ENCODE measurements at places on chromosomes 7 and 10.
A peak's percentile ranks its signal among the peaks of the same experiment; 100 is the strongest.

- DNase-seq, result no peak
Measured at GRCh38 chr10:48612236-48612943, 7.5 kb upstream of the ARHGAP22 start.

DNA sequence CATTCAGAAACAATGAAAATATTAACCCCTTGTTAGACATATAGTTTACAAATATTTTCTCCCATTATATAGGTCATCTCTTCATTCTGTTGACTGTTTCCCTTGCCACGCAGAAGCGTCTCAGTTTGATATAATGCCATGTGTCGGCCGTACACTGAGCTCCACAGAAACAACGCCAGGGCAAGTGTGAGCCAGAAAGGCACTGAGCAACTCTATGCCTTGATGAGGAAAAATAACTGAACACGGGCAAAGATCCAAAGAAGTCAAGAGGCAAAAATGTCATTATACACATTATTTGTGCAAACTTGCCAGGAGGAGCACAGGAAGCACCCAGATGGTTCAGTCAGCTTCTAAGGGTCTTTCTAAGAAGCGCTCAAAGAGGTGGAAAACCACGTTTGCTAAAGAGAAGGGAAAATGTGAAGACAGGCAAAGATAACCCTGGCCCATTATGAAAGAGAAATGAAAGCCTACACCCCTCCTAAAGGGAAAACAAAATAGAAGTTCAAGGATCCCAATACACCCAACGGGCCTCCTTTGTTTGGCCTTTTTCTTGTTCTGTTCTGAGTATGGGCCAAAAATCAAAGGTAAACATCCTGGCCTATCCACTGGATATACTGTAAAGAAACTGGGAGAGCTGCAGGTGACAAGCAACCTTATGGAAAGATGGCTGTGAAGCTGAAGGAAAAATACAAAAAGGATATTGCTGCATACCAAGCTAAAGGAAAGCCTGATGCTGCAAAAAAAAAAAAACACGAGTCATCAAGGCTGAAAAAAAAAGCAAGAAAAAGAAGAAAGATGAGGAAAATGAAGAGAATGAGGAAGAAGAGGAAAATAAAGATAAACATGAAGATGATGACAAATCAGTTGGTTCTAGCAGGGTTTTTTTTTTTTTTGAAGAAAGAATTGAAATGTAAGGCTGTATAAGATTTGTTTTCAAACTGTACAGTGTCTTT, 15.5 kb downstream of the ARHGAP12 start:
- no peak for DNase-seq

DNA sequence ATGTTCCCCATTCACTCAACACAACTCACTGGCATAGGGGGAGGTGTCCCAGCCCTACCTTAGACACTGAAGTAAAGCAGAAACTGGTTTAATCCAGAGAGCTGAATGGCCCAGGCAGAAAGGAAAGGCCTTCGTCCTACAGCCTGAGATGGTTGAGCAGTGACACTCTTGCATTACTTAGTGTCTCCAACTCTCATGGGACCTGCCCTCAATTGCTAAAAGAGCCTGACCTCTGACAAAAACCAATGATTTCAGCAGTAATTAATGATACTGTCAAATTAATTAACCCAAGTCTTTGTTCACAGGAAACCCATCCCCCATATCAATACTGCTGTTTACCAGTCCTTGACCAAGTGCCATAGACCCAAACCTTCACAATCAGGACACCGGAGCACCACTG, 48.6 kb downstream of the ICA1 start:
- DNase-seq, result no peak

- DNase-seq, result no peak
Measured at GRCh38 chr10:97597778-97598177, 8.3 kb downstream of the C10orf62 start.

GRCh38 chr10:29499993-29500537, 134.7 kb downstream of the SVIL start:
- DNase-seq, result no peak

GRCh38 chr7:27944643-27945042, 204.7 kb downstream of the TAX1BP1 start:
- no peak for DNase-seq

- no peak for DNase-seq
Measured at GRCh38 chr7:40223451-40224127, 88.8 kb downstream of the SUGCT start.

- DNase-seq, result no peak
Measured at GRCh38 chr7:16421333-16422102, at the start of gene CRPPA. TSS of gene CRPPA (minus strand) at chr7:16421538. CDS start at chr7:16421322, 216 bp downstream.

DNA sequence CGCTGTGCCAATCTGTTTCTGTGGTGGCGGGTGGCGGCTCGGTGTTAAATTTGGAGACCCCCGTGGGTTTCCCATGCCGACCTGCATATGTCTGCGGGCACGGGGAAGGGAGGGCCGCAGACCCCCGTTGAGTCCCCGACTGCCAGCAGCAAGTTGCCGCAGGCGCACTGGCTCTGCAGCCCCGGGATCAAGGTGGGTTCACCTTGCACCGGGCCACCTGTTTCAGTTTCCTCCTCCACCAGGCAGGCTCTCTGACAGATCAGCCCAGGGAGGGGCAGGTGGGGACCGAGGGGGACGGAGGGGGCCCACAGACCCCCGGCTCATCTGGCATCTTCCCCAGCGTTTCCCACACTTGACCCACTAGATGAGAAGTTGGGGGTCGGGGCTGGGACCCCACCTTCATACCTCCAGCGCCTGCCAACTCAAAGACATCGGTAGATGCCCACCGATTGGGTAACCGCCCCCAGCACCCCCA, 95.9 kb downstream of the CUX1 start:
- DNase-seq, result no peak

GRCh38 chr7:145293228-145293701, 457.4 kb upstream of the TPK1 start:
- no peak for DNase-seq

- DNase-seq, result no peak
Measured at GRCh38 chr10:89873055-89873454, 171.7 kb downstream of the KIF20B start.

GRCh38 chr7:113083132-113083815, 3.4 kb downstream of the GPR85 start:
- DNase-seq, result no peak

DNA sequence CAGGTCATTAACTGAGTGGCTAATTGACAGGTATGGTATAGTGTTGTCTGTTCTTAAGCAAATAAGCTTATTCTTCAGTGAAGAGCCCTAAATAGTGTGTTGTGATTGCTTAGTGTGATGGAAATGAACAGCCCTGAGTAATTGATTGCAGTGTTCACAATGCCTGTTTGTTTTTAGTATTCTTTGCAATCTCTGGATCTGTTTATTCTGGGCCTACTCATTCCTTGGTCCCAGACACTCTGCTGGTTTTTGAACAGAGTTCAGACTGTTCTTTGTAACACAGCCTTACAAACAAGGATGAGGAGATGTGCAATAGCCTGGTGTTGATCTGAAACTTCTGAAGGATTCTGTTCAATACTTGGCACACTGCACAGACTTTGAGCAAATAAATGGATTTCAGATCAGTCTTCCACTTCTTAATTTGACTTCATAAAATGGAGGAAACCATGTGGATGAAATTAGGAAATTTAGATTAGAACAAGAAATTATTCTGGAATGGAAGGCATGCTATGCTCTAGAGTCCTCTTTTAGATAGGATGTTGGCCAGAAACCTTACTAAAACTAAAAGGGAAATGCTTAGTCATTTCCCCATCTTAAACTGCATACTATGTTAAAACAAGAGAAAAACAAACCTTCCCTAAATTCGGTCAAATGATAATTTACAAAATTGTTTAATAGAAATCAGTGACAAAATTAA, 444.2 kb upstream of the SEMA3D start:
- no peak for DNase-seq

DNA sequence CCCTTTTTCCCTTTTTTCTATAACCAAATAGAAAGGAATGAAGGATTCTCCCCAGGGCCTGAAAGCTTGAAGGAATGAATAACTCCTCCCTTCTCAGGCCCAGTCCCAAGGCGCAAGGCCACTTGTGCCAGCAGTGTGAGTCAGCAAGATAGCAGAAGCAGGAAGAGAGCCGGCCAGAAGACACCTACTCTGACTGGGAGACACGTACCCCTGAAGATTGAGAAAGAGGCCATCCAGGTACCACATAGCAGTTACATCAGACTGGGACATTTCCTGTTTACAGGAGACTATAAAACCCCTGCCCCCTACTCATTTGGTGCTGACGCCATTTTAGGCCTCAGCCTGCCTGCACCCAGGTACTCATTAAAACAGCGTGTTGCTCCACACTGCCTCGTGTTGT, 65.5 kb downstream of the LRRC17 start:
- no peak for DNase-seq

DNA sequence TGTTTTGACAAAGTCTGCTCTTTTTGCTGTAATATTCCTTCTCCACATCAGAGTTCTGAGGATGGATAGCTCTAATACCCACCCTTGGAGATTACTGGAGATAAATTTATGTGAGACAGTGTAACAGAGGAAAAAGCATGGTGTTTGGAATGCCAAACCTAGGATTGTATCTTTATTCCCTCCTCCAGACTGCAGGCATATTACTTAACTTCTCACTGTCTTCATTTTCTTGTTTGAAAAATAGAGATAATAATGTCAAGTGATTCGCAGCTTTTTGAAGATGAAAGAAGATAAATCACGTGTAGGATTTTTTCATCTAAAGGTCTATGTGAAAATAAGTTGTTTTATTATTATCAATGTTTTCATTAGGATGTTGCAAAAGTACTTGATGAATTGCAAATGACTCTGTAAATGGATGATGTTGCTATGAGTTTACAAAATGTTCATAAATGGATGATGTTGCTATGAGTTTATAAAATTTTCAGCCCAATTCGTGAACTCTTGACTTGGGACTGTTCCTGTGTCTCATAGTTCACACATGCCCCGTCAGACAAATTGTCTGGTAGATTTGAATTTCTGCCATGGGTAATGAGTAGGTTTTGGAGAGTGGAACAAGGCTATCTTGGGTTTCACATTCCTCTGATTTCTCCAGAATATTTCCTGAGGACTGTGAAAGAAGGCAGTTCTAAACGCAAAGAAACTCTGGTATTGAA, 113.1 kb upstream of the IGFBP3 start:
- no peak for DNase-seq

GRCh38 chr10:72235544-72236279, 19.6 kb upstream of the ASCC1 start:
- DNase-seq, result no peak

DNA sequence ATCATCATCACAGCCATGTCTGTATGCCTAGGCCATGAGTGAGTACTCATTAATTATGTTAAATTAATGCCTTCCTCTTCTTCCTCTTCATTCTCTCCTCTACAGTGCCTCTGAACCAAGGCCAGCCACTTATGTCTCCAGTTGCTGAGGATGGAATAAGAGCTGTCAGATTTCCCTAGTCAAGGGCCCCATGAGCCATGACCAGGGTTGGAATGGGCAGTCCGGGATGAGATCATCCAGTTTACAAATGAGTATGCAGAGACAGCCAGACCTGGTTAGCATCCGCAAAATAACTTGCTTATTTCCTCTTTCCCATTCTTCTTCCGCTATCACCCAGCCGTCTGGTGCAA, 342.7 kb downstream of the GRID1 start:
- DNase-seq, result no peak

GRCh38 chr7:138358850-138359341, 101.2 kb upstream of the TRIM24 start:
- DNase-seq, result no peak

- DNase-seq, result no peak
Measured at GRCh38 chr10:24722131-24722675, 1.5 kb downstream of the ARHGAP21 start.

GRCh38 chr10:120962756-120963593, 111.8 kb downstream of the WDR11 start:
- no peak for DNase-seq

DNA sequence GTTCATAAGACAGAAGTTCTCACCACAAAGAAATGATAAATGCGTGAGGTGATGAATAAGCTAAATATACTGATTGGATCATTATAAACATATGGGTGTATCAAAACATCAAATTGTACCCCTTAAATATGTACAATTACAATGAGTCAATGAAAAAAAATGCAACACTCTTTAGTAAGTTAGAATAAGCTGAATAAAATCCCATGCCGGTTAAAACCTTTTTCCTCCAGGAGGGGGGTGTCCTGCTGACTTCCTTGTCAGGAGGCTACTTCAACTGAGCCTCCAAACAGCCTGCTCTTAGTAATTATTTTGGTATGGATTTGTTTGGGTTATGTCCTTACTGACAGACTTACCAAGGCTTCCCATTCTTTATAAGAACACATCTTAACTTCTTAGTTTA, 649.1 kb downstream of the INHBA start:
- no peak for DNase-seq

- DNase-seq, result no peak
Measured at GRCh38 chr7:47100817-47101435, 481.0 kb downstream of the TNS3 start.

DNA sequence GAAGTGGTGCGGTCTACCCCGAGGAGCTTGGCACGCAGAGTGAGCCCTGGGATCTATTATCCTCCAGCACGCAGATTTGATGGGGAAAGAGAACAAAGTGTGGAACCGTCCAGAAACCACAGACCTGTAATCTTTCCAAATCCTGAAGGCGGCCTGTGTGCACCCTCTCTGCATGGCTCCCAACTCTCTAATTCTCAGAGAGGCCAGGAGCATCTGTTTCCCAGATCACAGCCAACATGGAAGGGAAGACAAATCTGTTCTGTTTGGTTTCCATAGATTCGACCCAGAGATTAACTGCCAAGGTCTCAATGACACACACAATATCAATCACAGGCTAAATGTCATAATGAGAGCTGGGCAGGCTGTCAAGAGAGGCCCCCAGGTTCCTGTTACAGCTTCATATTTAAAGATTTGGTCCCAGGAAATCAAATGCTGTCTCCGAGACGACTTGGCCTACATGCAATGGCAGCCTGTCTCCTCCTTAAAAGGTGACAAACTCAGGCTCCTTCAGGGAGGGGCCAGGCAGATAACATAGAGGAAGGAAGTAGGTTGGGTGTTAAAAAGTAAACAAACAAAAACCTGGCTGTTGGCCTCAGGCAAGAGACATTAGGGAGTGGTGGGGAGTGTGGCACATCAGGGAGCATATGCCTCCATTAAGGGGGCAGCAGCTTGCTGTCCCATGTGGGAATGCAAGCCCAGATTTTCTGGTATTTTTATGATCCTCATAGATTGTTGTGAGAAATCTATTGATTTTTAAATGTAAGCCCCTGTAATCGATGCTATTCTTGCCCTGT, 48.8 kb upstream of the SAMD8 start:
- peak; percentile 19 for DNase-seq

- DNase-seq, result peak; percentile 46
Measured at GRCh38 chr10:9209105-9209798, 1154.8 kb downstream of the GATA3 start.

DNA sequence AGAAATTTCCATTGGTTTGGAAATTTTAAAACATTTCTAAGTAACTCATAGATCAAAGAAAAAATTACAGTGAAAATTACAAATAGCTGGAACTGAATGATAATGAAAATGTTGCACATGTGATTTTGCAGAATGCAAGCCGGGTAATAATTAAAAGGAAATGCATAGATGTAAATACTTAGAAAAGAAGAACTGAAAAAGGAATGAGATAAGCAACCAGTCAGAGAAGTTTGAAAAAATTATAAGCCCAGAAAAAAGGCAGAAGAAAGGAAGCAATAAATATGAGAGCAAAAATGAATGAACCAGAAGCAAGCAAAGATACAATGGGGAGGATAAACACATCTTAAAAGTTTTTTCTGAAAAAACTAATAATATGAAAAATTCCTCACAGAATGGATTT, 3.2 kb upstream of the TMEM273 start:
- DNase-seq, result no peak

GRCh38 chr7:39294022-39294421, 272.2 kb upstream of the YAE1 start:
- no peak for DNase-seq

GRCh38 chr7:92588561-92588960, 1.6 kb downstream of the FAM133B start:
- DNase-seq, result no peak

GRCh38 chr7:39341083-39341482, 225.1 kb upstream of the YAE1 start:
- no peak for DNase-seq
